ENCODE measurements at places on chromosomes 11 and 22.

- DNase-seq: peak; percentile 1
These were observed 179.0 kb downstream of the GRM5 start for GRCh38 chr11:88886796-88887195.

DNA sequence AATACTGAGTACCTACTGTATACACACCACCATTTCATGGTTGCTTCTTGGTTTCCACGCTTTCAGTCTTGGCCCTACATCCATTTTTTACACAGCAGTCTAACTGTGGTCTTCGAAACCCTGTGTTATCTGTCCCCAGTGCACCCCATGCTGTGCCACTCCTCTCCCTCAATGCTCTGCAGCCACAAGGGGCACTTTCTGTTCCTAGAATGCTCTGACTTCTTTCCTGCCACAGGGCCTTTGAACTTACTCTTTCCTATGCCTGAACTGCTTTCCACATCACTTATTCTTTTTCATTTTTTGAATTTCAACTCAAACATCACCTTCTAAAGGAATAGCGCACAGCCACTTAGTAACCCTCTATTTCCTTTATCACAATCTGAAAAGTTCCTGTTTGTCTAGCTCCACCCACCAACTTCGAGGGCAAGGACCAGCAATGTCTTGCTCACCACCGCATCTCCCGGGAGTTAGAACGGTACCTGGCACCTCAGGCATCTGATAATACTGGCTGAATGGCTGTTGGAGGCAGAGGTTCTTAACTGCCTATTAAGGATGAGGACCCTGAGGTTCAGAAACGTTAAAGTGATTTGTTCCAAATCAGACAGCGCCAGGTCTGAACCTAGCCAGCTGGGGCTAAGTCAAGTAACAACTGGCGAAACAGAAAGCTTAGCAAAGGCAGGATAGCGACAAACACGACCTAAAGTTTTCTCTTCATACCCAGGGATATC lies 568 bp downstream of the ALG8 start:
- DNase-seq: peak; percentile 27

- no peak for DNase-seq
These were observed 42.2 kb upstream of the PRDM11 start for GRCh38 chr11:45104006-45104789.

DNA sequence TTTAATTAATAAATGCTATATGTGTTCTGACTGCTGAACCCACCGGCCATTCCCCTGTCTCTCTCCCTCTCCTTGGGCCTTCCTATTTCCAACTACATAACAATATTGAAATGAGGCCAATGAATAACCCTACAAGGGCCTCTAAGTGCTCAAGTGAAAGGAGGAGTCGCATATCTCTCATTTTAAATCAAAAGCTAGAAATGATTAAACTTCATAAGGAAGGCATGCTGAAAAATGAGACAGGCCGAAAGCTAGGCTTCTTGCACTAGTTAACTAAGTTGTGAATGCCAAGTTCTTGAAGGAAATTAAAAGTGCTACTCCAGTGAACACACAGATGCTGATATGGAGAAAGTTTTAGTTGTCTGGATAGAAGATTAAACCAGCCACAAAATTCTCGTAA lies 109.2 kb downstream of the TSPAN18 start:
- no peak for DNase-seq

DNA sequence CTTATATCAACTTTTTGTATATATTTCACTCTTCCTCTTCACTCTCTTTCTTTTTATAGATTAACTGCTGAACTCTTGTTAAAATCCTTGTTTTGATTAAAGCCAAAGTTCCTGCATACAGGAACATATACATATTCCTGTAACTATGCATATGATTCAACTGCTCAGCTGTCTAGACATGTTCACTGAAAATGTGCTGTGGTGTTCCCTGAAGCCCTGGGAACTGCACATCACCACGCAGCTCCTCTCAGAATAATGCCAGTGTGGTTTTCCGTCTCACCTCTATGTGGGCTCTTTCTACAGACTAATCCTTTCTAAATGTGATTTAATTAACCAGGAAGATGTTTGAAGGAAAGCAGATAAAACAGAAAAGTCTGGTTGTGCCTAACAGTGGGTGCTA lies 25.6 kb upstream of the MMP12 start:
- DNase-seq: no peak

DNA sequence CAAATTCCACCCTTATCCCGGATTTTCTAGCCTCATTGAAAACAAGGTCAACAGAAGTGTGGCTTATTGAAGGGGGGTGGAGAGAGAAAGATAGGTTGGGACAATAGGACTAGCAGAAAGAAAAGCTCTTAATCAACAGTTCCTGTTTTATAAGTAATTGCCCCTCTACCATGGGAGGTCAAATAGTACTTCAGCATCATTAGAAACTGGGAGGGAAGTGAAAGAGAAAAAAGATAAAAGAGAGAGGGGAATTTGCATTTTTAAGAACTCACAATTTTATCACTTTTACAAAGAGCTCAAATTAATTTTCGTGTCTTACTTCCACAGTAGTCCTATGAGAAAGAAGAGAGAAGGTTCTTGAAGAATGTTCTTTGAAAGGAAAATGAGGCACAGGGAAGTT lies 89.2 kb downstream of the AMOTL1 start:
- no peak for DNase-seq

GRCh38 chr22:47209040-47209514 lies 446.6 kb downstream of the TBC1D22A start:
- DNase-seq: no peak

GRCh38 chr11:128845334-128845780 lies 21.7 kb downstream of the KCNJ1 start:
- no peak for DNase-seq

DNA sequence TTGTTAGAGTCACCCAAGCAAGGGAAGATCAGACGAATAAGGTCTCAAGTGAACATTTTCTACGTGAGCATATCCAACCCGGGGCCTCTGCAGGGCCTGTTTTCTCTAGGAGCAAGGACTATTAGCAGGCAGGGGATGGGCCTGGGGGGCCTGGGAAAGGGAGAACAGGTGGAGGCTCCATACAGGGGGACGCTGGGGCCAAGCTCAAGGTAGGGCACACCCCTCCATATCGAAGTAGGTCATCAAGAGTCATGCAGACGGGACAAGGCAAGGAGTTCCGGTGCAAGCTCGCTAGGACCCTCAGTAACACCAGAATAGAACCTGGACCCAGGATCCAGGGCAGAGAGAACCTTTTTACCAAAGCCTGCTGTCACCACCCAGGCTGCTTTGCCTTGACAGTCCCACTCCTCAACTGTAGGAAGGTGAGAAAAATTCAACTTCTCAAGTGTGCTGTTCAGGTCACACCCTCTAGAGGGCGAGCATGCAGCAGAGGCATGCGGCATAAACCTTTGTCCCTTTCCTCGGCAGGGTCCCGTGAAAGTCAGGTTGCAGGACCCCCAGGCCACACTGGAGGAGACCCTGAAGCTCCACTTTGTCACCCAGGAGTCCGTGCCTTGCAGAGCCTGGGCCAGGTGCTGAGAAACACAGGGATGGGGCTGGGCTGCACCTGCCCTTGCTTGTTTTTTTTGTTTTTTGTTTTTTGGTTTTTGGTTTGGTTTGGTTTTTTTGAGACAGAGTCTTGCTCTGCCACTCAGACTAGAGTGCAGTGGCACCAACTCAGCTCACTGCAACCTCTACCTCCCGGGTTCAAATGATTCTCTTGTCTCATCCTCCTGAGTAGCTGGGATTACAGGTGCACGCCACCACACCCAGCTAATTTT lies 8.6 kb upstream of the APOBEC3B start:
- peak; percentile 24 for DNase-seq

- DNase-seq: no peak
These were observed 11.9 kb downstream of the CHRM1 start for GRCh38 chr11:62909107-62909894.

DNA sequence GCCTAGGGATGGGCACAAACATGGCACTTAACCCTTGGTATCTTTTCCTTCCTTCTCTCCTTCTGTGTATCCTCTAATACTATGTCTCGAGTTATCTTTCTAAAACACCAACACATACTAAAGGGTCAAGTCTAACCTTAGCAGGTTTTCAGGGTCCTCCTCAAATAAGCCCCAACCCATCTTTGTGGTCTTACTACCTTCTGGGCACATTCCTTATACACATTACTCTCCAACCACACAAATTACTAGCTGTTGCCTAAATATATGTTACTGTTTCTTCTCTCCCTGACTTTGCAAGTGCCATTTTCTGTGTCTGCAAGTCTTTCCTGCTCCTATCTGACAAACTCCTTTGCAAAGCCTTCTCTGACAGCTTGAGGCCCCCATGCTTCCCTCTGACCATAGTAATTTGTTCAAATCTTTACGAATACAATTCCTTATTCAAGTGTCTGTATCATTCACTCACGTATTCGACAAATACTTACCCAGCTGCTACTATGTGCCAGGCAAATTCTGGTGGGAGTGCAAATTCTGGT lies 15.8 kb upstream of the NUP160 start:
- no peak for DNase-seq
